ENCODE measurements at places on chromosomes 13 and 19.

DNA sequence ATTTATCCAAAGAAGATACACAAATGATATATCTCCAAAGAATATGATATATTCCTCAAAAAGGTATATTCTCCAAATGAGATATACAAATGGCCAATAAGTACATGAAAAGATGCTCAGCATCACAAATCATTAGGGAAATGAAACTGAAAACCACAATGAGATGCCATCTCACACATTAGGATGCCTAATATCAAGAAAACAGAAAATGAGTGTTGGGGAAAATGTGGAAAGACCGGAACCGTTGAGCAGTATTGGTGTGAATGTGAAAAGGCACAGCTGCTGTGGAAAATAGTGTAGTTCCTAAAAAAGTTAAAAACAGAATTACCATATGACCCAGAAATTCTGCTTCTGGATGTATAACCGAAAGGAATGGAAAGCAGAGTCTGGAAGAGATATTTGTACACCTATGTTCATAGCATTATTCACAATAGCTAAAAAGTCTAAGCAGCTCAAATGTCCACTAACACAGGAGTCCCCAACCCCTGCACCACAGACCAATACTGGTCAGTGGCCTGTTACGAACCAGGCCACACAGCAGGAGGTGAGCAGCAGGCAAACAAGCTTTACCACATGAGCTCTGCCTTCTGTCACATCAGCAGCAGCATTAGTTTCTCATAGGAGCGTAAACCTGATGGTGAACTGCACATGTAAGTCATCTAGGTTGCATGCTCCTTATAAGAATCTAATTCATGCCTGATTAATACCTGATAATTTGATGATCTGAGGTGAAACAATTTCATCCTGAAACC lies 291.9 kb downstream of the PCDH20 start:
- DNase-seq = no peak

DNA sequence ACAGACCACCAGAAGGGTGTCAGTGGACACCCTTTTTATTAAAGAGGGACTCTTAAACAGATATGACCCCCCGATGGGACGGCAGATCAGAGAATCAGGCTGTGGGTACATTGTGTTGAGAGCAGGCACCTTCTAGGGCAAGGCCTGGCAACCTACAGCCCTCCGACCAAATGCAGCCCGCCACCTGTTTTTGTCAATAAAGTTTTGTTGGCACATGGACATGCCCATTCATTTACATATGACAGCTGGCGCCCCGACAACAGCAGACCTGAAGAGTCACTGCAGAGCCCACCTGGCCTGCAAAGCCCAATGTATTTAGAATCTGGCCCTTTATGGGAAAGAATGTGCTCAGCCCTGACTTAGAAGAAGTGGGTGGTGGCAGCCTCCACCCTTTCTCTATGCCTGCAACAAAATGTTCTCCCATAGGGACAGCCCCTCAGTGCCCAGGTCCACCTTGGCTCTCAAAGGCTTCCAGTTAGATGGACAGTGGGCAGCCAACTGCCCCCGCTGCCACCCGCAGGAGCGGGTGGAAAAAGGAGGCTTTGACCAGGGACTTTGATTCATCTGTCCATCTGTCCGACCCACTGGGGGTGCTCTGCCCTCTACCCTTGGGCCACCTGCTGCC lies 184.9 kb downstream of the PTPRS start:
- DNase-seq = no peak

DNA sequence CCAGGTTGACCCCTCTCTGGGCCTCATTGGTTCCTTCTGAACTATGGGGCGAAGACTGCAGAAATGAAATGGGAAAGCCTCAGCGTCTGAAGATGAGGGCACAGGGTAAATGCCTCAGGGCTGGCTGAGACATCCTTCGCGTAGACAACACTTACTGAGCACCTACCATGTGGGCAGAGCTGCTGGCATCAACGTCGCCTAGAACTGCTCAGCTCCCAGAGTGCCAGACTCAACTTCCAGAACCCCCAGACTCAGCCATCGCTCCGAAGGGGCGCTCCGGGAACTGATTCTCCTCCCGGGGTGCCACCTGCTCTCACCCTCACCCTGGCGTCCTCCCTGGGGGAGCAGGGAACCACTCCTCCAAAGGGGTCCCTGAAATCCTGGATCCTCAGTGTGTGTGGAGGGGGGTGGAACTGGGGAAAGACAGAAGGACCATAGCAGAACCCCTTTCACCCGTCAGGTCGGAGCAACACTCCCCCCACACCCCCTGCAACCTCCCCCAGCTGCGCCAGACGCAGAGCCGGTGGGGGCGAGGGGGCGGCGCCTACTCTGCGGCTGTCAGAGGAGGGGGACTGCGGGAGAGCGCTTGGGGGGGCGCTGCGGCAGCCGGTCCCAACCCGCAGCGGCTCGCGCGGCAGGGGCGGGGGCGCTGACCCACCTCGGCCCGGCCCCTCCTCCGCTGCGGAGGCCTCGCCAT lies 8.2 kb upstream of the NFIC start:
- no peak for DNase-seq

GRCh38 chr13:91249861-91250260 lies 97.6 kb upstream of the MIR17HG start:
- DNase-seq = no peak

DNA sequence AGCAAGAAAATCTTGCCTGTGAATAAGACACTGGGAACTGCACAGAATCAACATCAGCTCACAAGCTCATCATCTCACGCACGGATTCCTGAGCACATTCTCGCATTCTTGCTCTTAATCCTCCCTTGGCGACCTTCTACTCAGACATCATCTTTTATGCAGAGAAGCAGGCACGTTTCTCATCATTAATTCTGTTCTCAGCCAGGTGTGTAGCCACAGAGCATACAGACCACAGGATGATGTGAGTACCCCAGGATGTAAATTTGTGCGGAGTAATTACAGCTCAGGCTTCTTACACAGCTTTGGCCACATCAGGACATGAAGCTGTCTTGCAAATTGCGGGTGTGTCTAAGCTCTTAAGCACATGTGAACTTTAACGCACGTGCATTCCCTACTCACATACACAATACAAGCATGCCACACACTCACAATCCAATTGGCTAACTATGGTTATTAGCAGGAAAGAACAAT lies 36.5 kb upstream of the SACS start:
- peak; percentile 8 for DNase-seq

DNA sequence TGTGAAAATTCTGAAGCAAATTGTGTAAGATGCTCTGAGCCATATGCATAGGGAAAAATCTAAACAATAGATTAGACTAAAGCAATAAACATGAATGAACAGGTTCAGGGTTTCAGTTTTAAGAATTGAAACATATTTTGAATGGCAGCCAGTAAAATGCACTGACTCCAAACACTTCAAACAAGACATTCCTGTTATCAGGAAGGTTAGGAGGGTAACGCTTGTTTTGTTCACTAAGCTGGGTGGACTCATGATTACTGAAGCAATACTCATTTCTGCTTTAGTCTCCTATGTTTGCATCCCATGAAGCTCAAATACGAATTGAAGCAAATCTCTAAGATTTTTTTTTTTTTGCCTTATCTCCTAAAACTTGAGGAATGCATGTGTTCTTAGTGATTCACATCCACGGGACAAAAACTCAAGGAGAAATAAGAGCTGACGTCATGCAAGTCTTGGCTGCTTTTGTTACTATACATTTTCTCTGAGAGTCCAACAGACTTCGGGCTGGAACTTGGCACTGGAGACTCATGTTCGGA lies 29.1 kb upstream of the IGFL4 start:
- DNase-seq = peak; percentile 96
